ENCODE measurements at places on chromosomes 4 and X. TPM values are rescaled to one million over a fixed set of nuclear protein-coding genes. Genes with fewer than 3 reads are reported as not detected.
A peak's percentile ranks its signal among the peaks of the same experiment; 100 is the strongest.

DNA sequence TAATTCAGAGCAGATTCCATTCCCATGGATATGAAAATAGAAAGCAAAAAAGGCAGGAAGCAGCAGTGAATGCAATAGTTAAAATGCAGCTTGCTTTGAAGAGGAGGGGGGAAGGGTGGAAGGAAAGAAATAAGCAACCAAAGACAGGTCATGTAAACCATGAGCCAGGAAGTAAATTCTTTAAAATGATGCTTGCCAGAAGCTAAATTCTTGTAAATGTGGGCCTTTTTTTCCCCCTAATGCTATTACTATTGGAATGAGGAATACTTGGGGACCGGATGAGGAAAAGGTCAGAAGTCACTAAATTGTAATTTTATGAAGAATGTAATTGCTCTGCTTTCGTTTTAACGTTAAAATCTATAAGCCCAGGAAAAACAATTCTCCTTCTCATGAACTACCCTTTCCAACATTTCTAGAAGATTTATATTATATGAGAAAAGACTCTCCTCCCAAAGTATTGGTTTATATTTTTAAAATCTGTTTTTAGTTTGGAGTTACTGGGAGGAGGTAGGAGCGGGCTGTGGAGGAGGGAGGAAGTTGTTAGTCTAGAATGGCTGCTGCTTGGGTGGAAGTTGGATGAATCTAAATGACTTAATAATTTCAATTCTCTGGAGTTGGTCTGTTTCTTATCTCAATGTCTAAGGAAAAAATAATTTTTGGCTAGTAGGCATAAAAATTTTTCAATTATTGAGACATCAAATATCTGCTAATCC, 77.6 kb upstream of the PCDH18 start:
- peak; percentile 60 for DNase-seq

DNA sequence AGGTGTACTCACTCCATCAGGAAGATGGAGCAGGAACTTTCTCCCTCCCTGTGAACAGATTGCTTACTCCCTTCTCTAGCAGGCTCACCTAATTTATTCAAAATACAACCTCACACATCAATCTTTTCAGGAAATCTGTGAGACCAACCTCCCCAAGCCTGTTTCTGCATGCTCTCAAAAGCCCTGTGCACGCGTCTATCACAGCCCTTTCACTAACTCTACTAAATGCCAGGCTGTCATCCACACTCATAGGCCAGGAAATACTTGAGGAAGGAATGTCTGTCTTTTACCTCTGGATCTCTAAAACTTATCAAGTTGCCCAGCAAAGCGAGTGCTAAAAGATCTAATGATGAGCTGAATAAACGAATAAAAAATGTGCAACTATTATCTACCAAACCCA, 11.2 kb downstream of the CAMK2D start:
- no peak for DNase-seq

- no peak for DNase-seq
Observed at GRCh38 chr4:114209584-114209983, 230.1 kb upstream of the ARSJ start.

SHROOM4 gene
- polyA plus RNA-seq = 5.8 TPM

GRCh38 chr4:153645183-153645582, 38.9 kb upstream of the TLR2 start:
- DNase-seq = no peak

All from muscle of arm (tissue), 14 donors.